H4 (cell line): ENCODE measurements at places on chromosomes 2 and 18. TPM values are rescaled to one million over a fixed set of nuclear protein-coding genes. Genes with fewer than 3 reads are reported as not detected.
A peak's percentile ranks its signal among the peaks of the same experiment; 100 is the strongest.

The SRD5A2 gene
- total RNA-seq = not detected in 2 replicates

- no peak for DNase-seq
These were observed 32.8 kb downstream of the GRHL1 start for GRCh38 chr2:9984217-9984739.

DNA sequence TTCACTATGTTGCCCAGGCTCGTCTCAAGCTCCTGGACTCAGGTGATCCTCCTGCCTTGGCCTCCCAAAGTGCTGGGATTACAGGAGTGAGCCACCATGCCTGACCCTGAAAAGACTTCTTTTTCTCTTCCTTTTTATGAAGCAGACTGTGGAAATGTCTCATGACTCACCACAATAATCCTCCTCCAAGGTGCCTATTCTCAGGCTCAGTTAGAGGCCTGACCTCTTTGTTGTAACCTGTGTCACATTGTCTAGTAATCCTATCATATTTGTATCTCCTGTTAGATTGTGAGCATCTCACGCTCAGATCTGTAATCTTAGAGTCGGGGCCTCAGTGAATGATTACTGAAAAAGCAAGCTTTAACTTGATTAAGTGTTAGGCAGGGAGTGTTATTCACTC is 18.3 kb upstream of the TAF4B start:
- no peak for DNase-seq

GRCh38 chr2:119240311-119241204 is 16.9 kb downstream of the STEAP3 start:
- peak; percentile 94 for DNase-seq

The RESP18 gene
- not detected in 2 replicates for total RNA-seq

- DNase-seq = no peak
These were observed 62.9 kb downstream of the SETBP1 start for GRCh38 chr18:44743631-44744030.

DNA sequence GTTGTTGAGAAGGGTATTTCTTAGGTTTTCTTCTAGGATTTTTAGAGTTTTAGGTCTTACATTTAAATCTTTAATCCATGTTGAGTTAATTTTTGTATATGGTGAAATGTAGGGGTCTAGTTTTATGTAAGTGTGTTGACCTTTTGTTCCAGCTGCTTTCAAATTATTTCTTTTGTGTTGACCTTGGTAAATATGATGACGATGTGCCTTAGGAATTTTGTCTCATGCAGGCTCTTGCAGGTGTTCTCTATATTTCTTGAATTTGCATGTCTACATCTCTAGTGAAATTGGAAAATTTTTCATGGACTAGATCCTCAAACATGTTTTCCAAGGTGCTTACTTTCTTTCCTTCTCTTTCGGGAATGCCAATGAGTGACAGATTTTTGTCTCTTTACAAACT is 1609.3 kb upstream of the ZEB2 start:
- no peak for DNase-seq

- peak; percentile 25 for DNase-seq
These were observed 124.1 kb upstream of the LGALSL start for GRCh38 chr2:64329848-64330247.

DNA sequence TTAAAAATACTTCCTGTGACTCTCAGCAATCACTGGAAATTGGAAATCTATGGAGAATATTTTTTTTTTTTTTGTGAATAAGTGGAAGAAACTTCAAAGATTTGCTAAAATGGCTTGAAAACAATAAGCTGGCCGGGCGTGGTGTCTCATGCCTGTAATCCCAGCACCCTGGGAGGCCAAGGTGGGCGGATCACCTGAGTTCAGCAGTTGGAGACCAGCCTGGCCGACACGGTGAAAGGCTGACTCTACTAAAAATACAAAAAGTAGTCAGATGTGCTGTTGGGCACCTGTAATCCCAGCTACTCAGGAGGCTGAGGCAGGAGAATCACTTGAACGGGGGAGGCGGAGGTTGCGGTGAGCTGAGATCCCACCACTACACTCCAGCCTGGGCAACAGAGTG is 155.5 kb upstream of the CAVIN2 start:
- DNase-seq = no peak

The ZEB2 gene
- total RNA-seq = 14.4 and 17.0 TPM in 2 replicates
